ENCODE measurements at places on chromosomes 16 and 17.

DNA sequence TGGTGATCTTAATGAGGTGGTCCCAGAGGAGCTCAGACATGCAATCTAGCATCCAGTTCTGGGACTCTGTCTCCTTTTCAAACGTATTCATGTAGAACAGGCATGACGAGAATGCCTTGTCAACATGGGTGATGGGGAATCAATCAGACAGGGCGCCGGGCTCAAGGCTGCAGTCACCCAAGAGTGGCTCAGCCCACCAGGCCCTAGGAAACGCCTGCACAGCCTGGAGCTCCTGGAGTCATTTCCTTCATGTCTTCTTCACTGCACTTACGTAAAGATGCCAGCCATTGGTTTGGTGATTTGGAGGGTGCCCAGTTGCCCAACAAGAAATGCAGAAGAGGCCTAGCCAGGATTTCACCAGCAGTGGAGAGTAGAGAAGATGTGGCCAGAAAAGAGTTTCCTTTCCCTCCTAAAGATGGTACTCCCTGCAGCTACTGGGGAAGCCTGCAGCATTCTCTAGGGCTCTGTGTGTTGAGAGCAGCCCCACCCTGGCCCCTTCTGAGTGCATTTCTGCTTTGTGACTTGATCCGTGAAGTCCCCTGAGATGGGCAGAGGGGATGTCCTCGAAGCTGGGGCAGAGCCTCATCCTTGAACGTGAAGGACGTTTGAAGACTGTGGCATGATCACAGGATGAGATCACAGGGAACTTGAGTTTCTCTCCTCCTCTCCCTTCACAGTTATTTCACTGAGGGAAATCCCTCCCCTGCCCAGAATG, 24.0 kb upstream of the STH start:
- no peak for DNase-seq

GRCh38 chr17:2401426-2402221, 764 bp upstream of the MNT start:
- DNase-seq = peak; percentile 96

DNA sequence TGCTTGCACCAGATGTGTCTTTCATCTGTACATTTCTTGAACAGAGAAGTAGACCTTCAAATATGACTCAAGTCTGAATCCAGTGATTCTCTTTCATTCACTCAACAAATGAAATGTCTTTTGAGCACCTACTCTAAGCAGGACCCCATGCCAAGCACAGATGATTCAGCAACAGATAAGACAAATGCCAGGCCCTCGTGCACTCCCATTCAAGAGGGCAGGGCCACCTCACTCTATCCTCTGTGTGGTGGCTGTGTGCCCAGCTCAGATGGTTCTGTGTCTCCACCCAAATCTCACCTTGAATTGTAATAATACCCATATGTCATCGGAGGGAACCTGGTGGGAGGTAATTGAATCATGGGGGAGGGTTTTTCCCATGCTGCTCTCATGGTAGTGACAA, 74.1 kb upstream of the NKD1 start:
- no peak for DNase-seq

DNA sequence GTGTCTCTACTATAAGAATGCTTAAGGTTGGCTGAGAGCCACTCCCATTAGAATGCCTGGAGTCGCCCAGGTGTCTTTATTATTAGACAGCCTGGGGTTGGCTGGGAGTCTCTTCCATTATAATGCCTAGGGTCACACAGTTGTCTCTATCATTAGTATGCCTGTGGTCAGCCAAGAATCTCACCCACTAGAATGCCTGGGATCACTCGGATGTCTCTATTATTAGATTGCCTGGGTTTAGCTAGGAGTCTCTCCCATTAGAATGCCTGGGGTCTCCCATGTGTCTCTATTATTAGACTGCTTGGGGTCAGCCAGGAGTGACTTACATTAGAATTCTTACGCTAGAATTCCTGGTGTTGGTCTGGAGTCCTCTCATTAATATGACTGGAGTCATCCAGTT, 2255.3 kb downstream of the TP53TG3F start:
- DNase-seq = no peak

- DNase-seq = no peak
Measured at GRCh38 chr17:52178012-52178411, 19.5 kb upstream of the CA10 start.

DNA sequence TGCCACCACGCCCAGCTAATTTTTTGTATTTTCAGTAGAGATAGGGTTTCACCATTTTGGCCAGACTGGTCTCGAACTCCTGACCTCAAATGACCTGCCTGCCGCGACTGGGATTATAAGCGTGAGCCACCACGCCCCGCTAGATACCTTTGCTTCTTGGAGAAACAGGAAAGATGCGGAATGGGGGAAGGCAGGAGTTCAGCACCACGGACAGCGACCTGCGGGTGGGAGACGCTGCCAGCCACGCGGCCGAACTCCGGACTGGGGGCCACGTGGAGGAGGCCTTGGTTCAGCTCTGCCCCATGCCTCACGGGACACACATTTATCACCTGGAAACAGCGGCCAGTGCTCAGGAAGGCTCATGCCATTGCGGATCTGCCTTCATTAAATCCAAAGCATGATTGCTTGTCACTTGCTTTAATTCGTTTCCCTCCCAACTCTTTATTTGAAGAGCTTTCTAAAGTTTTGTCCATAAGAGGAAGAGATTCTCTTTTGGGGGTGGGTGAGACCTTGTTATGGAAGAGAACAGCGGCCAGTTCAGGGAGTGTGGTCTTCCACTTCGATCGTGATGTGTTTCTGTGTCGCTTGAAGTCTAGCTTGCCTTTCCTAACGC, 219.9 kb downstream of the ENGASE start:
- no peak for DNase-seq

- DNase-seq = no peak
Measured at GRCh38 chr17:32286518-32286900, 20.9 kb downstream of the RHBDL3 start.

GRCh38 chr16:83147244-83147643, 520.5 kb downstream of the CDH13 start:
- DNase-seq = no peak

GRCh38 chr16:49519741-49520140, 146.1 kb downstream of the C16orf78 start:
- DNase-seq = no peak

DNA sequence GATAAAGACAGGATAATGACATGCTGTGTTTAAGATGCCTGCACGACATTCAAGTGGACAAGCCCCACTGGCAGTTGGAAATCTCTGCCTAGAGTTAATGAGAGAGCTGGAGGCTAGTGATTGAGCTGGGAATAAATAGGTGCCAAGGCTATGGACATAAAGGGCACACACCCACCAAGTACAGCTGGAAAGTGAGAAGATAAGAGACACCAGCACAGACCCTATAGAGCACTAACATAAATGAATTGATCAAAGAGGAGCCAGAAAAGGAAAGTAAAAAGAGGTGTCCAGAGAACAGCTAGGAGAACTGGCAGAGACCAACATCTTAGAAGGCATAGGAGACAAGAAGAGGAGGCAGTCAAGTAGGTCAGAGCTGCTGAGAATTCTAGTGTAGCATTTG, 101.2 kb downstream of the YPEL2 start:
- no peak for DNase-seq

GRCh38 chr16:89261691-89262563, 44.4 kb downstream of the ZNF778 start:
- no peak for DNase-seq

DNA sequence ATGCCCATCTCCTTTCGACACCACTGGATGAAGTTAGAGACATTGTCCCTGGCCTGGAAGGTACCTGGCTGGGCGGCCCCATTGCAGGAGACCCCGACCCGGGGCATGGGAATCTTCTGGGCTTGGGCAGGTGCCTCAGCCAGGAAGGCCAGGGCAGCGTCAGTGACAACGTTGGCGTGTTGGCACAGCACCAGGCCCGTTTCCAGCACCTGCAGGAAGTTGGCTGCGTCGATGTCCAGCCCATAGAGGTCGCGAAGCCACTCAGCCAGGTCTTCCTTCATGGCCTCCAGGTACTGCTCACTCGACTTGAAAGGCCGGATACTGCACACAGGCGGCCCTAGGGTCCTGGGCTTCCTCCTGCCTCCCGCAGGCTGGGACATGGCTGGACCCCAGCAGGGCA, 568 bp downstream of the GAS2L2 start:
- DNase-seq = no peak

- peak; percentile 81 for DNase-seq
Measured at GRCh38 chr17:39244600-39245570, 19.1 kb upstream of the STAC2 start.

- DNase-seq = no peak
Measured at GRCh38 chr16:62760398-62760797, 724.2 kb upstream of the CDH8 start.

GRCh38 chr17:65807361-65807760, 245.9 kb upstream of the AXIN2 start:
- DNase-seq = no peak

DNA sequence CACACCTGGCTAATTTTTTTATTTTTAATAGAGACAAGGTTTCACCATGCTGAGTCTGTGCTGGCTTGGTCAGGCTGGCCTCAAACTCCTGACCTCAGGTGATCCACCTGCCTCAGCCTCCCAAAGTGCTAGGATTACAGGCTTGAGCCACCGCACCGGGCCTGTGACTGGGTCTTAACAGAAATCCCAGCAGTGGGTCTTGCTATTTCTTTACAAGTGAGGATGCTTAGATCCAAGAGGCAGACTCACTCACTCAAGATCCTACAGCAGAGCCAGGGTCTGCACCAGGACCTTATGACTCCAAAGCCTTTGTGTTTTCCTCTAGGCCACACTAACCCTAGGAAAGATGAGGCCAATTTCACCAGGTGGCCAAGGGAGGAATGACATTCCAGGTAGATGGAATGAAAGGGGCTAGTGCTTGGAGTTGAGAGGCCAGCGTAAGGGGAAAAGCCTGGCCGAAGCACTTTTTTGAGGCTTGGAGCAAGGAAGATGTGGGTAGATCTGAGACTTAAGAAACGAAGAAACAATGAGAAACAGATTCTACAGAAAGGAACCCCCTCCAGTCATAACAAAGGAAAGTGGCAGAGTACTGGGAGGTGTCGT, 5.7 kb upstream of the STAT5A start:
- DNase-seq = no peak

- no peak for DNase-seq
Measured at GRCh38 chr17:31819578-31819977, 39.5 kb downstream of the COPRS start.

- DNase-seq = no peak
Measured at GRCh38 chr17:231966-232807, 50.7 kb upstream of the DOC2B start.

- DNase-seq = no peak
Measured at GRCh38 chr16:53220585-53220984, 165.8 kb downstream of the CHD9 start.

GRCh38 chr16:21190599-21190998, 20.8 kb downstream of the ZP2 start:
- DNase-seq = no peak

GRCh38 chr16:3012828-3013420, at the start of gene CLDN9:
CLDN9 (plus strand) TSS chr16:3012923; CDS start chr16:3013363, 440 bp downstream.
- no peak for DNase-seq

- DNase-seq = no peak
Measured at GRCh38 chr17:69246726-69247375, 18.2 kb upstream of the ABCA10 start.

DNA sequence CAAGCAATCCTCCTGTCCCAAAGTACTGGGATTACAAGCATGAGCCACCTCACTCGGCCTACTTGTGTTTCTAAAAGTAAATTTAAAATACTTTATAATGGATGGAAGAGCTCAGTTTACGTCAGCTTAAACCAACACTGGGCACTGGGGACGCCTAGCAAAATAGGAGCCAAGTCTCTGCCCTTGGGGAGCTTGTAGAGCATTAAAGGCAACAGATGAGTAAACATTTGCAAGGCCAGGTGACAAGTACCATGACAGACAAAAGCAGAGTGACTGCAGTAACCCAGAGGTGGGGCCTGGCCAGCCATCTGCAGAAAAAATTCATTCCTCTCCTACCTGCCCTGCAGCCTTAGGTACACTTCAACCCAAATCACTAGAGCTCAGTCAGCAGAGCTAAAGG, 12.1 kb upstream of the NLK start:
- no peak for DNase-seq

DNA sequence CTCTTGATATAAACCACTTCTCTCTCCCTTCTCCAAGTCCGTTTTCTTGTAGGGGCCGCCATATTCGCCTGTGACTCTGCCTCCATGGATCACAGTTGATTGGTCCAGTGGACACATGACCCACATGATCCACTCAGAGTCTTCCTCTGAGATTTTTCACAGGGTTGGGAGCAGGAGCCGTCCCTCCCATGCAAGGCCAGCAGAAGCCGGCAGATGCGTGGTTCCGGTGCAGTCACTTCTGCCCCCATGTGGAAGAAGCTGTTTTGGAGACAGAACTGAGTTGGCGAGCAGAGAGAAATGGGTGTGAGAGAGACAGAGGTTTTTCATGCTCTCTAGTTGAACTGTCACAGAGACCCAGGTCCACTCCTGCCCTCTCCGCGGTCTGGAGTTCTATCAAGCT, 83.3 kb downstream of the C16orf95 start:
- no peak for DNase-seq

DNA sequence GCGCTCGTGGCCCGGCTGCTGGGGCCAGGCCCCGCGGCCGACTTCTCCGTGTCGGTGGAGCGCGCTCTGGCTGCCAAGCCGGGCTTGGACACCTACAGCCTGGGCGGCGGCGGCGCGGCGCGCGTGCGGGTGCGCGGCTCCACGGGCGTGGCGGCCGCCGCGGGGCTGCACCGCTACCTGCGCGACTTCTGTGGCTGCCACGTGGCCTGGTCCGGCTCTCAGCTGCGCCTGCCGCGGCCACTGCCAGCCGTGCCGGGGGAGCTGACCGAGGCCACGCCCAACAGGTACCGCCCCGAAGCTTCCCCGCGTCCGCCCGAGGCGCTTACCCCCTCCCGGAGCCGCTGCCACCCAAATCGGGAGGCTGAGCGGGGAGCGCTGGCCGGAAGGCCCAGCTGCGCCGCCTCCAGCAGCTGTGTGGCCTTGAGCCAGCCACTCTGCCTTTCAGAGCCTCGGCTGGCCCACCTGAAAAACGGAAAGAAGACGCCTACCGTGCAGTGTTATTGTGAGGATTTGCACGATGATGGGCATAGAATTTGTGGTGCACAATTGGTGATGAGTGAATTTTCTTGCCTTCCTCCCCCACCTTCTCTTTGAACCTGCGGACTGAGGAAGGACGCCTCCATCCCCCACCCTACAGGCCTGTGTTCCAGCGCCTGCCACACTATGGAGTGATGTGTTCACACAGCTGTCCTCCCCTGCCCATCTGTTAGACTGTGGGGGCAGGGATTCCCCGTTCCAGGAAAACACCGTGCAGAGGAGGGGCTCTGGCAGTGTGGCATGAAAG, 523 bp downstream of the NAGLU start:
- DNase-seq = peak; percentile 30

GRCh38 chr17:82089723-82090548, 8.1 kb downstream of the FASN start:
- DNase-seq = no peak

- no peak for DNase-seq
Measured at GRCh38 chr16:476039-476438, 50.6 kb downstream of the RAB11FIP3 start.

GRCh38 chr17:32993977-32994376, 2.3 kb downstream of the SPACA3 start:
- no peak for DNase-seq

- DNase-seq = no peak
Measured at GRCh38 chr17:15981208-15981607, 18.3 kb downstream of the ZSWIM7 start.
